ENCODE measurements at places on chromosomes 16 and 17.

GRCh38 chr16:55735120-55735781 lies 79.5 kb downstream of the SLC6A2 start:
- no peak for DNase-seq

- DNase-seq, result no peak
Observed at GRCh38 chr16:85998171-85998867, 99.4 kb downstream of the IRF8 start.

DNA sequence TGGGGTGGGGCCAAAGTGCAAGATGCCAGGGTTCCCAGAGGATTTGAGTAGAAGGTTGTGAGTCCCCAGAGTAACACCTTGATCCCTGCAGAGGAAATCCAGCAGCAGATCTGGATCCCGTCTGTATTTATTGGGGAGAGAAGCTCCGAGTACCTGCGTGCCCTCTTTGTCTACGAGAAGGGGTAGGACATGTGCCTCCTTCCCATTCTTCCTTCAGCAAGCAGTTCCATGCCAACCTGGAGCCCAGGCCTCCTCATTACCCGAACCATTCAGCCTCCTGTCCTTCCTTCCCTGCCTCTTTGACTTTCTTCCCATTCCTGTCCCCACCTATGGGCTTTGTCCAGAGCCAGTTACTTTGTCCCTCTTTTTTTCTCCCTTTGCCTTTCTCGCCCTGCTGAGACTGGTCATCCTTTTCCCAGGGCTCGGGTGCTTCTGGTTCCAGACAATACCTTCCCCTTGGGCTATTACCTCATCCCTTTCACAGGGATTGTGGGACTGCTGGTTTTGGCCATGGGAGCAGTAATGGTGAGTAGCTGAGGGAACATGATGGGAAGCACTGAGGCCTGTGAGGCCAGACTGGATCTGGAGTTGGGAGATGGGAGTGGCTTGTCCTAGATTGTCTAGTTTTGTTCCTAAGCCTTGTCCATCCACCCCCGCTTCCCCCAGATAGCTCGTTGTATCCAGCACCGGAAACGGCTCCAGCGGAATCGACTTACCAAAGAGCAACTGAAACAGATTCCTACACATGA lies 2.9 kb downstream of the RNF167 start:
- DNase-seq, result no peak

GRCh38 chr16:63998-64913 lies 8.2 kb downstream of the RHBDF1 start:
- DNase-seq, result no peak

DNA sequence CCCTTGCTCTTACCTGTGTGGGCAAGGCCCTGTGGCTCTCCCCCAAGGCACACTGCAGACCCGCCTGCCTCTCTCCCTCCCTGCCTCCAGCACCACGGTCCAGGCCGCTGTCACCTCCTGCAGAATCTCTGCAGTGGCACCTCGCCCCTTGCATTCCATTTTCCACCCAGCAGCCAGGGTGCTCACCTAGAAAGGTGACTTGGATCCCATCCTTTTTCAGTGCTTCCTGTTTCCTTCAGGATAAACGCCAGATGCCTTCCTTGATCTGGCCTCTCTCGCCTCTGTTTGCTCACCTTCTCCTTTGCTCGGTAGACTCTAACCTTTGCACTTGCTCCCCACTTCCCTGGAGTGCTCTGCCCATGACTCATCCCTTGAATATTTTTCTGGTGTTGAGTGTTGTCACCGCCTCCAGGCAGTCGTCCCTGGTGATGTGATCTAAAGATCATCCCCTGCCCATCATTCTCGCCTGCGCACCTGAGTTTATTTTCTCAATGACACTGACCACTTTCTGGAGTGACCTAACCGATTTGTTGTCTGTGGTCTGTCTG lies 79.2 kb upstream of the LGALS9 start:
- no peak for DNase-seq

DNA sequence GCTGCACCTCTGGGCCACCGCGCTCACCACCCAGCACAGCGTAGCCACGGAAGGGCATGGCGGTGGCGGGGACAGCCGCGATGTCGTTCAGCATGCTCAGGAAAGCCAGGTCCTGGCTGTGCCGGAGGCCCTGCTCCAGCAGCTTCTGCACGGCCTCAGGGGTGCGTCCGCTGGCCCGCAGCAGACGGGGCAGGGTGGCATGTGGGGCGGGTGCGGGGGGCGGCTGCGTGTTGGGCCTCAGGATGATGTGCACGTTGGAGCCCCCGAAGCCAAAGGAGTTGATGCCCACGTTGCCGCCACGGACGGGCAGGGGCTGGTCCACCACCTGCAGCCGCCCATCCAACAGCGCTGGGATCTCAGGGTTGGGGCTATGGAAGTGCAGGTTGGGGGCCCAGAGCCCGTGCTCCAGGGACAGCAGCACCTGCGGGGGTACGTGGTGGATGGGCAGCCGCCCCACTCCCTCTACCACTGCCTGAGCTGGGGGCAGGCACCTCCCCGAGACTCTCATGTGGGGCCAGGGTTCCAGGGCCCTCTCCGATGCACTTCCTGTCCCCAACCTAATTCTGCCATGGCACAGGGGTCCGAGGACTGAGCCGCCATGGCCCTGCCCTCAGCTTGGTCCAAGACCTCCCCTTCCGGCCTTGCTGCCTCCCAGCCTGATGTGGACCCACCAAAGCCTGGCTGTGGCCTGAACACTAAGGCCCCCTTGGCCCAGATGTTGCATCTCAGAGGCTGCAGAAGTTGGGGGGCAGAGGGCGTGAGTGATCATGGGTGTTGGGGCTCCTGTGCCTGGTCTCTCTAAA lies 6.6 kb downstream of the FASN start:
- no peak for DNase-seq

- no peak for DNase-seq
Observed at GRCh38 chr17:65556014-65556909, 5.2 kb downstream of the AXIN2 start.

GRCh38 chr17:49861150-49861884 lies 13.4 kb upstream of the TAC4 start:
- DNase-seq, result no peak

DNA sequence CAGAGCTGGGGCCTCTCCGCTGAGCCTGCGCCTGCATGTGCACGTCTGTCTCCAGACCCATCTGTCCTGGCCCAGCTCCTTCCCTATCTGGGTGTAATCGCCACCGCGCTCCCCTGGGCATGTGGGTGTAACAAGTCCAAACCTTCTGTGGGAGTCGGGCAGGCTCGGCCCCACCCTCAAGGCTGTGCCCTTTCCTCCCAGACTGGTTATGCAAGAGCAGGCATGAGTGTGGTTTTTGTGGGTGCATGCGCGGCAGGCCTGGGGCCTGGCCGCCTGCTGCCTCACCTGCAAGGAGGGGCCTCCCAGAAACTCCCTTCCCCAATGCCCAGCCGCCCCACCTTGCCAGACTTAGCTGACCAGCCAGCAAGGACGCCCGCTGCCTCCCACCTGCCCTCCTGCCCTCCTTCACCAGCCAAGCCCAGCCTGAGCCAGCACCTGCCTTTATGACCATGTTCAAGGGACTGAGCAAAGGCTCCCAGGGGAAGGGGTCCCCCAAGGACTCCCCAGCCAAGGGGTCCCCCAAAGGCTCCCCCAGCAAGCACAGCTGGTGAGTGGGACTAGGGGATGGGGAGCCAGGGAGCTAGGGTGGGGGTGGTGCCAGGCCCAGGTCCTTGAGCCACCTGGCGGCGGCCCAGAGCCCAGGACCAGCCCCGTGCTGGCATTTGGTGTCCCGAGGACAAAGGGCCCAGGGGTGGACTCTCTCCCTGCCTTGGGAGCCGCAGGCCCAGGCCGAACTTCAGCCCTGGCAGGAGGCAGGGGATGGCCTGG lies at the start of gene EVPLL:
Gene EVPLL, plus strand, starts transcription at position 342 of the 768 bp plus-strand sequence. CDS start 3,160 bp downstream, outside the sequence.
- no peak for DNase-seq

- no peak for DNase-seq
Observed at GRCh38 chr17:32486701-32487472, at the start of gene CDK5R1. Gene CDK5R1 (plus strand): TSS chr17:32486993. CDS start chr17:32487621, 628 bp downstream.

DNA sequence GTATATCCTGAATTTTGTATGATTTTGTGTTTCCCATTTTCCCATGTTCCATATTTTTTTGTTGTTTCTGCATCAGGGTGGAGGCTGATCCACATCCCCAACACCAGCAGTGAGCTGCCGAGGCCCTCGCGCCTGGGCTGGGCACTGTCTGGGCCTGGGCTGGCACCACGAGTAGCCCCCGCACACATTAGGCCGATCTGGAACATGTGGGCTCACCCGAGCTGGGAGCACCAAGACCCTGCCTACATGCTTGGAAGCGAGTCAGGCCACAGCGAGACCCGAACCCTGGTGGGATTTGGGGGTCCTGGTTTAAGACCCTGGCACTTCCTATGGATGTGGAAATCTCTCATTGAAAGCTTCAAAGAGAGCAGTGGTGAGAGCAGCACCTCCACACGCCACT lies 8.5 kb downstream of the KCTD5 start:
- DNase-seq, result no peak

DNA sequence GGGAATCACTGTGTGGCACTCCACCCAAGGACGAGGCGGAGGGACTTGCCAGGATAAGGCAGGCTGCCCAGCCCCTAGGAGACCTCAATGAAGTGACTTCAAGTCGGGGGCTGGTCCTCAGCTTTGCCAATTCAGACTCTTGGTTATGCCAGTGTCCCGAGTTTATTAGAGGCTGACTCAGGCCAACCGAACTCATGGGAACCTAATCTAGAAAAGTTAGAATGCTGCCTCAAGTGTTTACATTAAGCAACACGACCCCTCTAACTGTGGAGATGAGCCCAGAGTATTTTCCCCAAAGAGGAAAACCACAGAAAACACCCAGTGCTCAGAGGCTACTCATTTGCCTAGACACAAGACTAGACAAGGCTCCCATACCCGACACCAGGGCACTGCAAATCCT lies 1.1 kb upstream of the TEKT3 start:
- no peak for DNase-seq

- DNase-seq, result no peak
Observed at GRCh38 chr16:52925143-52925542, 127.6 kb downstream of the CHD9NB start.

DNA sequence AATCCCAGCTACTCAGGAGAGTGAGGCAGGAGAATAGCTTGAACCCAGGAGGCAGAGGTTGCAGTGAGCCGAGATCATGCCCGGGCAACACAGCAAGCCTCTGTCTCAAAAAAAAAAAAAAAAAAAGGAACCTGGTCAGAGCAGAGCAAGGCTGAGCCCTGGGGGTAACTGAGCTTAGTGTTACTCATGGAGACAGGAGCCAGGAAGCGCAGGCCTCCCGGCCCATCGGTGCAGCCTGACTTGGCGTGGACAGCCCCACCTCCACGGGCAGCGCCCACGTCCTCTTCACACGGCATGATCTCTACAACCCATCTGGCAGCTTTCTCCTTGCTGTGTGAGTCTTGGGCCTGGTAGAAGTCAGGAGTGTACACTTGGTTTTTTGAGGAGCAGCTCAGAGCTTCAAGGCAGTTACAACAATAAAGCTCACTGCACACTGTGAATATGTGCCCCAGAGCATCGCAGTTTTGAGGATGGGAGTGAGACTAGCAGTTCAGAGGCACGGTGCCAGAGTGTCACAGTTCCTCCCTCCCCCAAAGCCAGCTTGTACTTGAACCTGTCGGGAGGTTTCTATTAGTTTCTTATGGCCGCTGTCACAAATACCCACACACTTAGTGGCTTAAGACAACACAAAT lies 129.9 kb downstream of the RAP1GAP2 start:
- DNase-seq, result no peak

- no peak for DNase-seq
Observed at GRCh38 chr16:87658564-87659225, 56.4 kb downstream of the JPH3 start.

GRCh38 chr17:17971431-17972125 lies 622 bp downstream of the TOM1L2 start:
- DNase-seq, result no peak

DNA sequence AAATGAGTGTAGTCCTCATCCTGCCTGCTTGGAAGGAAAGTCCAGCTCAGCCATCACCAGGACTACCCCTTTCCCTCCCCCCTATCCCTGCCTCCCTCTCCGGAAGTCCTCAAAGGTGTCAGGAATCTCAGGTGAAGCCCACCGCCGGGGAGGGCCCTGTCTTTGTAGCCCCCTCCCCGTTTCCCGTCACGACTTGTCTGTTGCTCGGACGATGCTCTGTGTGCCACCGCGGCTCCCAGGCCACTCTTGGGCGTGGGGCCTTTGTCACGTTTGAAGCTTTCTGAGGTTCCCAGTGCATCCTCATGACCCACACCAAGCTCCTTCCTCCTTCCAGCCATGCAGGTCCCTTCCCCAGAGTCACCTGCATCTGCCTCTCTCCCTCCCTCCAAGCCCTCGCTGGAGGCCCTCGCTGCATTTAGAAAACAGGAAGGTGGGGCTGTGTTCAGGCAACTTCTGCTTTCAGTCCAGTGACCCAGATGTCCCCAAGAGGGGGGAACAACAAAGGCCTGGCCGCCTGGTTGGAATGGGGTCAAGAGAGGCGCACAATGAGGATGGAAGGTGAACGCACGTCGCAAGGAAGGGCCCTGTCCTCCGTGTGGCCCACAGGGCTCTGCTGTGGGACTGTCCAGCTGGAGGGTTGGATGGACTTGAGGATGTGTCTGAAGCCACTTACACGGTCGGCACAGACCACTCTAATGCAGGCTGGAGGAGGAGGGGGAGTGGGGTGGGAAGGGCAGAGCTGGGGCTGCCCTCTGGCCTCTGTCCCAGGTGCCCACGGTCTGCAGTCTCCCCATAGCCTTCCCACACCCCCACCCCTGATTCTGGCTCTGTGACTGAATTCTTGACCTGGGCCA lies 59.9 kb downstream of the OR1D5 start:
- DNase-seq, result no peak

DNA sequence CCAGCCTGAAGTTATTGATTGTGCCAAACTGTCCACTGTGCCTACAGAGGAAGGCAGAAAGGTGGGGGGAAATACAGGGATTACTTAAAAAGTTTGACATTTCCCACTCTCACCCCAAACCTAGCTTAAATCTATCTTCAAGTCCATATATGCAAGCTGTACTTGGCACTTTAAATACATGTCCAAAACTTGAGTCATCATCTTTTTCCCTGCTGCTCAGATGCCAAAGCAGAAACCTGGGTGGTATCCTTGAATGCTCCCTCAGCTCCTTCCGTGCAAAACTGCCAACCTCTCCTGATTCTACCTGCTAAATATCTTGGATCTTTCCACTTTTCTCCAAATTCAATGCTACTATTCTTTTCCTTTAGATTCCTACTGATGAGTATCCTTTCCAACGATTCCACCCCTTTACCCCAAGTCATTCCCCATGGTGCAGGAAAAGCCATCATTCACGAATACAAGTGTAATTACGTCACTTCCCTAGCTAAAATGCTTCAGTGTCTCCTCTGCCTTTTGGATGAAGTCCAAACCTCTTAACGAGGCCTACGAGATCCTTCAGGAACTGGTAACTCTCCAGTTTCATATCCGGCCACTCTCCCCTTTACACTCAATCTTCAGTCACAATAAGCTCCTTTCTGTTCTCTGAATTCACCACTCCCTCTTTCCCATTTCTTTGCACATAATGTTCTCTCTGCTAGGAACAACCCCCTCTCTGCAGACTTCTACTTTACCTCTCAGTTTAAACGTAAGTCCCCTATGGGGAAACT lies 9.3 kb downstream of the BECN1 start:
- no peak for DNase-seq

GRCh38 chr16:89936034-89936433 lies 12.5 kb upstream of the DEF8 start:
- DNase-seq, result no peak
